Right ventricle myocardium superior (tissue), 1 donor: ENCODE measurements at places on chromosomes 5 and 9. TPM values are rescaled to one million over a fixed set of nuclear protein-coding genes. Genes with fewer than 3 reads are reported as not detected.

DNA sequence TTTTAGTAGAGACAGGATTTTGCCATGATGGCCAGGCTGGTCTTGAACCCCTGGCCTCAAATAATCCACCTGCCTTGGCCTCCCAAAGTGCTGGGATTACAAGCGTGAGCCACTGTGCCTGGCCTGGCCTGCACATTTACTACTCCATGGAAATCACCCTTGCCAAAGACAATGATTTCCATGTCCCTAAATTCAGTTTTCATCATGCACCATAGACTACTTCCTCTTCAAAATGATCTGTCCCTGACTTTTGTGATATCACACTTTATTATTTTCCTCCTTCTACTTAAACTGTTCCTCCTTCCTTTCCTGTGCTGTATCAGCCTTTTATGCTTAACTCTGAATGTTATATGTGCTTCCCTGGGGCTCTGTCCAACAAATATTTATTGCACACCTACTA lies 20.3 kb downstream of the SLC28A3 start:
- DNase-seq, result no peak

GRCh38 chr9:36029765-36030528 lies 6.8 kb upstream of the RECK start:
- DNase-seq, result no peak

- peak; percentile 72 for DNase-seq
These were observed 36.4 kb downstream of the RASGEF1C start for GRCh38 chr5:180172447-180173197.

Gene LMNB1
- total RNA-seq, result 2.6 TPM

Gene TRIM36
- 0.19 TPM for total RNA-seq

Gene GRIN1
- not detected for total RNA-seq

Gene RALGDS
- total RNA-seq, result 33.1 TPM

DNA sequence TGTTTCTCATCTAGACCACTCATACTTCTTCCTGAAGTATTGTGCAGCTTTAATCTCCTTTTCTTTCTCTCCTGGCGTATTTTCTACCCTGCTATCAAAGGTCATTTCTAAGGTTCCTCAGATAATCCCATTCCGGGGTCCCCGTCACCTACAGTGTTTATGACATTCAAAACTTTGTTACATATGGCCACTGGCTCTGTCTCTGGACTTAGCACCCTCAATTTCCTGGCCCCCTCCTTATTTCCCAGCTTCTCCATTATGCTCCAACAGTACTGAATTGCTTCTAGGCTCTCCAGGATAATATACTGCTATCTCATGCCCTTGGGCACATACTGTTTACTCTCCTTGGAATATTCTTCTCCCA lies 31.2 kb downstream of the RFK start:
- DNase-seq, result no peak

GRCh38 chr9:74777136-74777879 lies 110.4 kb downstream of the TRPM6 start:
- peak; percentile 70 for DNase-seq

Gene KIF20A
- total RNA-seq, result 0.65 TPM

DNA sequence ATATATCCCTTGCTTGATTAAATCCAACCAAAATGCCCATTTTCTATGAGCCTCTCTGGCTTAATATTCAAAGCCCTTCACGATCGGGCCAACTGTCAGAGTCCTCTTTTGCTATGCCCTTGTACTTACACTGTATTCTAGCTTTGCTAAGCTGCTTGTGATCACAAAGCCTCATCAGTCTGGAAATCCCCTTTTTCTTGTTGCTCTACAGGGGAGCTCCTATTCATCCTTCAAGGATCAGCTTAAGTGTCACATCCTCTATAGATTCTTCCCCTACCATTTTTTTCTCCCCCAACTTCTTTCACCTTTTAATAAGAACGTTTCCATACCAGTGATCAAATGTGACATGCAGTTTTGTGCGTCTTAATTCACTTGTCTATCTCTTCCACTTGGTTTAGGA lies 450.4 kb upstream of the CHD1 start:
- DNase-seq, result no peak

DNA sequence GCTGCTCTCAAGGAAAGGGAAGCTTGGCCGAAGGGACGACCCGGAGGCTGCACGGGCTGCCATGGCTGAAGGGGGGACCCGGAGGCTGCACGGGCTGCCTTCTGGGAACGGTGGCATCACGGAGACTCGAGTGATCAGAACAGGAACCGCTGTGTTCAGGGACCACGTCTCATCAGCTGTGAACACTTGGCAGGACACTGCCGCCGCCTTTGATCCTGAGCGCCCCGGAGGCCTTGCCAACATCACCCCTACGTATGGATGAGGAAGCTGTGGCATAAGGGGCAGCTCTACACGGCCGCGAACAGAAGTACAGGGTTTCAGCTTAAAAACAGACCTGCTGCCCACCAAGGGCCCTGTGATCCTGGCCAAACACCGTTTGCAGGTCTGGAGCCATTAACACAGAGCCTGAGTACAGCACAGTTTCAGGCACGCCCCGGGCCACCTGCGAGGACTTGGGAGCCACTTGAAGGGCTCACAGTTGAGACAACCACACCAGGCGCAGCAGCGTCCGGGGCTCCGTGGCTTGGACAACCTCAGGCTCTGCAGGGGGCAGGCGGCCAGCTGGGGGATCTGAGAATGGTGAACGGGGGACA lies 23.9 kb upstream of the TERT start:
- DNase-seq, result no peak

Gene NUTM2G
- not detected for total RNA-seq

Gene ESM1
- not detected for total RNA-seq

Gene RASGRF2
- total RNA-seq, result 6.4 TPM

DNA sequence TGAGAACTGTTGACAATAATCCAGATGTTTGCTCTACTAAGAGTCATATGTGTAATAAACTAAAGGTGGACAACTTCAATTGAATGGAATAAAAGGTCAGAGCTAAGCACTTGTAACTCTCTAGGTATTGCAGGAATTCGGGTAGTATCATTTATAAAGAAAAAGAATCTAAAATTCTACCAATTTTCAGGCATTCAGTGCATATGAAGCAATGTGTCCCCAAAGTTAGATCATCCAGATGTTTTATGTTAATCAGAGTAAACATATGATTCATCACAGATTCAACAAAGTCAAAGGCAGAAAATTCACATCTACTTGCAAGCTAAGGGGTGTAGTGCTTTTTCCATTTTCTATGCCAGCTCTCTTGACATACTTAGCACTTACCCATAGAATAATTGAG lies 477.1 kb downstream of the PDE4D start:
- no peak for DNase-seq

Gene KLF9
- total RNA-seq, result 50.9 TPM
